Mesothelial cell of epicardium (in vitro differentiated cells): ENCODE measurements at places on chromosomes 3 and 15. TPM values are rescaled to one million over a fixed set of nuclear protein-coding genes. Genes with fewer than 3 reads are reported as not detected.

- H3K27ac ChIP-seq: no peak overlapping the region
- no peaks in the 10 kb centered on the region for H3K27me3 ChIP-seq
- no peak overlapping the region for H3K4me3 ChIP-seq
These were observed 179.3 kb upstream of the CHRM5 start for GRCh38 chr15:33788906-33789540.

GRCh38 chr15:86916671-86917360, 837.1 kb downstream of the AGBL1 start:
- no peak overlapping the region for H3K27ac ChIP-seq
- no peak for DNase-seq
- peaks cover 6% of the 10 kb centered on the region for H3K27me3 ChIP-seq
- H3K36me3 ChIP-seq: no peaks in the 10 kb centered on the region
- no peaks in the 10 kb centered on the region for H3K4me1 ChIP-seq

The RTP4 gene
- 0.75 to 1.1 TPM (median 0.83 TPM) in 3 replicates for total RNA-seq

DNA sequence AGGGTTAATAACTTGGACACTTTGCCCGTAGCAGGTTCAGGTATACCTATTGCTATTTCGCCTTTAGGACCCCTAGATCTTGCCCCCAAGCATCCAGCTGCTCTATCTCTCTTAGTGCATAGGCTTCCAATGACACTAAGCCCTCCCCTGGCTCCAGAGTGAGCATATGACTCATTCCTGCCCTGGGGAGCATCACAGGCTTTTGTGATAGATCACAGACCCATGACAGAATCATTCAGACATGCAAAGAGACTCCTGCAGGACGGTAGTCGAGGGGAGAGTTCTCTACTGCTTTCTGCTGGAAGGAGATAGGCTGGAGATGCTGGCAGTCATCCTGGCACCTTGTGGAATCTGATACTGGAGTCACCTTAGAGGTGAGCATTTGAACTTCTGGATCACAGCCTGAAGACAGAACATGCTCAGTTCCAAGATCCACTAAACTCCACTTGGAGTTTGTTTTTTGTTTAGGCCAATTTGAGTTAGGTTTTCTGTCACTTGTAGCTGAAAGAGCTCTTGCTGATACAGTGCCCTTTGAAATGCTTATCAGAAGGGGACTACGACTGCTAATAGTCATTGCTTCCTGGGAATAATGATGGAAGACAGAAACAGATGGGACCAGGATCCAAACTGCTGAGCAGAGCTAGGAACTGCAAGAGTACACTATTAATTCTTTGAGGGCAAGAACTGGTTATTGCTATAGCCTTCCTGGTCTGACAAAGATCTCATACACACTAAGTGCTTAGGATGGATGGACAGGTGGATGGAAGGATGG, 11.0 kb downstream of the LYSMD2 start:
- no peaks in the 10 kb centered on the region for H3K36me3 ChIP-seq
- no peaks in the 10 kb centered on the region for H3K27me3 ChIP-seq
- no peak overlapping the region for H3K4me3 ChIP-seq
- peak overlapping the region; percentile 33 for H3K27ac ChIP-seq

The SMCO1 gene
- not detected in 3 replicates for total RNA-seq

The C3orf20 gene
- total RNA-seq: 0.09 to 0.13 TPM (median 0.11 TPM) in 3 replicates

GRCh38 chr15:40134885-40135284, 26.0 kb upstream of the BUB1B start:
- no peak overlapping the region for H3K27ac ChIP-seq
- no peaks in the 10 kb centered on the region for H3K36me3 ChIP-seq
- H3K27me3 ChIP-seq: peaks cover 6% of the 10 kb centered on the region
- H3K4me1 ChIP-seq: peaks cover 7% of the 10 kb centered on the region
- no peak overlapping the region for H3K4me3 ChIP-seq

DNA sequence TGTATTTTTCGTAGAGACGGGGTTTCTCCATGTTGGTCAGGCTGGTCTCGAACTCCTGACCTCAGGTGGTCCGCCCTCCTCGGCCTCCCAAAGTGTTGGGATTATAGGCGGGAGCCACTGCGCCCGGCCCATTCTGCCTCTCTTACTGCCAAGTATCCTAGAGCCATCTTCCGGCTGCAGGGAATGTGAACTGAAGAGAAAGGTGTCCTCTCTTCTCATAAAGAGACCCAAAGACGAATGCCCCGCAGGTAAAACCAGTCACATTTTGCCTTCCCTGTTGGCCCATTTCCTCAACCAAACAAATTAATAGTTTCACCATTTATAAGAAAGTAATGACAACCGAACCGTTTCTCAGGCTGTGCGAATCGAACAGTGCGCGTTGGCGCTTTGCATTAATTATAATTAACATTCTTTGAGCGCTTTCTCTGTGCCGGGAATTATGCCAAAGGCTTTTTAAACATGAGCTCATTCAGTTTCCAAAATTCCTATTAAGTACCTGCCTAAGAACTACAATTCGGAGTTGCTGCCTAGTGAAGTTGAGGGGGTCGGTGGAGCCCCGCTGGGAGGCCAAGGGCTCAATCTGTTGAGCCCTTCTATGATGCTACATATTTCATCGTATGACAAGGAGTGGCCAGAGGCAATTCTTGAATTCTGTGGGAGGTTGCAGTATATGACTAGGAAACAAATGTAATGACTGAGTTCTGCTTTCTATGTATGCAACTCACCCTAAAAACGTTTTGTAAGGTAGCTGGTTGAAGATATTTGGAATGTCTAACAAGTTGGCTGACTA, 819 bp upstream of the RPL24 start:
- H3K4me1 ChIP-seq: peaks cover 27% of the 10 kb centered on the region
- H3K36me3 ChIP-seq: peaks cover 14% of the 10 kb centered on the region
- H3K27ac ChIP-seq: peak overlapping the region; percentile 98
- H3K27me3 ChIP-seq: no peaks in the 10 kb centered on the region
- DNase-seq: no peak
- peak overlapping the region; percentile 100 for H3K4me3 ChIP-seq

GRCh38 chr3:124137216-124137615, 145.3 kb upstream of the ROPN1 start:
- no peak overlapping the region for H3K27ac ChIP-seq
- no peaks in the 10 kb centered on the region for H3K36me3 ChIP-seq
- no peak overlapping the region for H3K4me3 ChIP-seq

The VWA5B2 gene
- 0.36 to 1.1 TPM (median 0.78 TPM) in 3 replicates for total RNA-seq

- no peaks in the 10 kb centered on the region for H3K36me3 ChIP-seq
- no peaks in the 10 kb centered on the region for H3K27me3 ChIP-seq
- no peak for DNase-seq
- no peaks in the 10 kb centered on the region for H3K4me1 ChIP-seq
These were observed 39.0 kb downstream of the IL12A start for GRCh38 chr3:160027541-160028195.

DNA sequence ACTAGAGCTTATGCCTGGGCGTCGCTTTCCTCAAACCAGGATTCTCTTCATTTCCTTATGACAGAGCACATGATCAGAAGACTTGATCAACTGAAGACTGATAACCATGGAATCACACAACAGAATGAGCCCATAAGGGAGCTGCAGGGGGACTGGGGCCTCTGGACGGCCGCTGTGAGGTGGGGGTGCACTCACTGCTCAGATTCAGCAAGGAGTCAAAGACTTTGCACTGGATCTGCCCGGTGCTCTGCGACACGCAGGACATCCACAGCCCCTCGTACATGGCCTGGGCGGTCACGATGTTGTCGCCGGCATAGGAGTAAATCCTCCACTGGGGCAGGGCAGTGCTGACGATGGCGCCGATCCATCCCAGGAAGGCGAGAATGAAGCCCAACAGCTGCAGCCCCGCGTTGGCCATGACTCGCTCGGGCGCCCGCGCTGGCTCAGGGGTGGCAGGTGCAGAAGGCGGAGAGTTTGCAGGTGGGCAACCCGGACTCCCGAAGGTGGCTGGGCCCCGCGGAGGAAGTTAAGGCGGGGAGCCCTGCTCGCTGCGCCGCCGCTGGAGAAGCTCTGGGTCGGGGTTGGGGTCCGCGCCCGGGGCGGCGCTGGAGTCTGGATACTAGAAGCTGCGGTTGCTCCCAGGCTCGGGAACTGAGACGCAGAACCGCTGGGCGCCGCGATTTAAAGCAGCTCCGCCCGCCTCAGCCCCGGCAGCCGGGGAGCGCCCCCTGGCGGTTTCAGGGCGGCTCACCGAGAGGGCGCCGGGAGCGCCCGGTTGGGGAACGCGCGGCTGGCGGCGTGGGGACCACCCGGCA, at the start of gene CLDN1:
Gene CLDN1, minus strand, starts transcription at position 658 of the 815 bp plus-strand sequence. Its CDS starts 240 bp downstream, at position 418.
- peaks cover 52% of the 10 kb centered on the region for H3K4me1 ChIP-seq
- H3K27me3 ChIP-seq: peaks cover 19% of the 10 kb centered on the region
- peak within 1 kb of the TSS; percentile 80 for H3K4me3 ChIP-seq
- DNase-seq: peak; percentile 94

DNA sequence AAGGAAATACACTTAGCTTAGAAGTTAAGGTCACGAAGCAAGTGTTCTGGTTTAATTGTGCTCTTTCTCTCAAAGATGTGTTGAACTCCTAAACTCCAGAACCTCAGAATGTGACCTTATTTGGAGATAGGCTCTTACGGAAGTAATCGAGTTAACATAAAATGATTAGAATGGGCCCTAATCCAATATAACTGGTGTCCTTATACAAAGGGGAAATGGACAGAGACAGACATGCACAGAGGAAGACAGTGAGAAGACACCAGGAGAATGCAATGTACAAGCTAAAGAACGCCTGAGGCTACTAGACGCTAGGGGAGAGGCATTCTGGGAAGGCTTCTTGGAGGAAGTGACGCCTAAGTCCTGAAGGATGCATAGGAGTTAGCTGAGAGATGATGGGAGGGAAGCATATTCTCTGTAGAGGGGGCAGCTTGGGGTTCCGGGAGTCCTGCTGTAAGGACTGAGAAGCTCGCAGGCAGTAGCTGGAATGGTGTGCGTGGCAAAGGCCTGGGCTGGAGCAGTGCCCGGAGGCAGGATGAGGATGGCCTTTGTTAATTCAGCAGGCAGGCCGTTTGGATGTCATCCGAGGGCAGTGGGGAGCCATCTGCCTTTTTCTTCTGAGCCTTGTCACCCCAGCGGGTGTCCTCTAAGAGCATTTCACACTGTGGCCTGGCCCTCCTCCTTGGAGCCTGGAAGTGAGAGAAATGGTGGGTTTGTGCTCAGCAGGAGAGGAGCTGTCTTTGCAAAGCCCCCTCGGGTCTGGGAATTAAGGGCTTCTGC, 513.4 kb downstream of the SHQ1 start:
- no peaks in the 10 kb centered on the region for H3K36me3 ChIP-seq
- no peak overlapping the region for H3K27ac ChIP-seq
- peaks cover 19% of the 10 kb centered on the region for H3K27me3 ChIP-seq
- no peak overlapping the region for H3K4me3 ChIP-seq
- peaks cover 10% of the 10 kb centered on the region for H3K4me1 ChIP-seq

- no peak for DNase-seq
- peaks cover 10% of the 10 kb centered on the region for H3K27me3 ChIP-seq
- no peak overlapping the region for H3K27ac ChIP-seq
- H3K4me3 ChIP-seq: no peak overlapping the region
- H3K36me3 ChIP-seq: no peaks in the 10 kb centered on the region
These were observed 89.9 kb upstream of the DCBLD2 start for GRCh38 chr3:98991393-98991792.

The SLC2A2 gene
- not detected in 3 replicates for total RNA-seq

The GOLGA6A gene
- total RNA-seq: 0.20 to 0.94 TPM (median 0.29 TPM) in 3 replicates

DNA sequence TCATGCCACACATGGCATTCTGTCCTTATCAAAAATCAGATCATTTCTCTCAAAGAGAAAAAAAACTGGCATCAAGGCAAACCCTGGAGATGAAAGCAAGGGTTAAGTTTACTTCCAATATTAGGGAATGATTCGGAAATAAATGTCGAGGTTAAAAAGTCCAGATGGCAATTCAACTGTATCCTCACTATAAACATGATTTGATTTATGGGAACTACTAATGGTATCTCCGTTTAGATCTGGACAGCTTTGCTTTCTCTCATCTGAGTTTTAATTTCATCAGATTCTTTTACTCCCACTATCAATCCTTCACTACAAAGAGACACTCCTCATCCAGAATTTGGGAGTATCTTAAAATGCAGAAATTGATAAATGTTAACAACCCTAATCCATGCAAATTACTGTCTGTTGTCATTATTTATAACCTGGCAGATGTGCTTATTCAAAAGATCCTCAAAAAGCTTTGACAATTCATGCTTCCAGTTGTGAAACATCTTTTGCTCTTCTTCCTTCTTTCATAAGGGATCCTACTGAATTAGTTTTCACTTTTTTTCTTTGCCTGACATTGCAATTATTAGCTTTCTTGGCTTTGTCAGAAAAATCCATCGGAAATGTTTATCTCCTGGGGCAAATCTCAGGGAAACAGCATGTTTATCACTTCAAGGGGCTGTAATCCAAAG, 903.2 kb downstream of the MCTP2 start:
- H3K4me1 ChIP-seq: peaks cover 78% of the 10 kb centered on the region
- H3K27me3 ChIP-seq: no peaks in the 10 kb centered on the region
- H3K4me3 ChIP-seq: no peak overlapping the region
- no peak for DNase-seq
- peak overlapping the region; percentile 82 for H3K27ac ChIP-seq

- H3K36me3 ChIP-seq: no peaks in the 10 kb centered on the region
- peaks cover 8% of the 10 kb centered on the region for H3K4me1 ChIP-seq
- DNase-seq: no peak
These were observed 69.9 kb downstream of the CDC25A start for GRCh38 chr3:48118322-48118721.

DNA sequence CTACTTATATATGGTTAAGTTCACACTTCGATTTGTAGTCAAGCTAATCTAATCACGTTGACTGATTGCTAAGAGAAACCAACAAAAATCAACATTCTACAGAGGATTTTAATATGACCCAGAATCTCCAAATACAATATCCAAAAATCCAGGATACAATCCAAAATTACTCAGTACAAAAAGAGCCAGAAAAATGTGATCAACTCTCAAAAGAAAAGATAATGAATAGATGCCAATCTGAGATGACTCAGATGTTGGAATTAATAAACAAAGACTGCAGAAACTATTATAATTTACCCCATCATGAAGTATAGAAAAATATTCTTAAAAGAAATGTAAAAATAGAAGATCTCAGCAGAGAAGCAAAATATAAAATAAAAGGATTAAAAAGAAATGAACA, 22.3 kb downstream of the HACL1 start:
- H3K4me1 ChIP-seq: no peaks in the 10 kb centered on the region
- H3K4me3 ChIP-seq: no peak overlapping the region
- no peak overlapping the region for H3K27ac ChIP-seq
- H3K36me3 ChIP-seq: peaks cover 20% of the 10 kb centered on the region

The H1-8 gene
- not detected in 3 replicates for total RNA-seq

The ADPGK gene
- total RNA-seq: 51.5 to 54.5 TPM (median 54.4 TPM) in 3 replicates

- H3K36me3 ChIP-seq: peaks cover 7% of the 10 kb centered on the region
- H3K4me1 ChIP-seq: peaks cover 5% of the 10 kb centered on the region
- H3K27me3 ChIP-seq: peaks cover 3% of the 10 kb centered on the region
- H3K27ac ChIP-seq: no peak overlapping the region
- DNase-seq: no peak
These were observed 237.5 kb upstream of the ROPN1 start for GRCh38 chr3:124229420-124229819.
